ENCODE measurements at places on chromosomes 13 and 19.

DNA sequence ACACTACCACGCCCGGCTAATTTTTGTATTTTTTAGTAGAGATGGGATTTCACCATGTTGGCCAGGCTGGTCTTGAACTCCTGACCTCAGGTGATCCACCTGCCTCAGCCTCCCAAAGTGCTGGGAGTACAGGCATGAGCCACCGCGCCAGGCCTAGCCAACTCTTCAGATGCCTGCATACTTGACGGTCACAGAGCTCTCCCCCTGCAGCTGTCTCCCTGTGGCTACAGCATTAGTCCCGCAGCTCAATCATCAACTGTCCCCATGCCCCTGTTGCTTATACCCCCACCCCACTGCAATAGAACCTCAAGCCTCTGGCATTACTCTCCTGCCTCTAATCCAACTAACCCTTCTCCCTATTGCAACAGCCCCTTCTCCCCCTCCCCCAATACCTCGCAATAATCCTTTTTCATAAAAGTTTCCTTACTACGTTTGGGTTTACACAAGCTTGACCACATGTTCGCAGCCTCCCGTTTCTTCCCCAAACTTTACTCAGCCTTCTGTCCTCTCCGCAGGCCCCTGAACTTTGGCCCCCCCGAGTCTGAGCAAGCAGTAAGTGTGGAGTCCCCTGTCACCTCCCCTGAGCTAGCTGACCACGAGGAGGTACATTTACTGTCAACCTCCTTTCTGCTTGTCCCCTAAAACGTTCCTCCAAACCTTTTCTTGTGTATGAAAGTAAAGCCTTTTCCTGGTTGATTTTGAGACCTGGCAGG is 1.7 kb downstream of the ZNF77 start:
- DNase-seq, result no peak

DNA sequence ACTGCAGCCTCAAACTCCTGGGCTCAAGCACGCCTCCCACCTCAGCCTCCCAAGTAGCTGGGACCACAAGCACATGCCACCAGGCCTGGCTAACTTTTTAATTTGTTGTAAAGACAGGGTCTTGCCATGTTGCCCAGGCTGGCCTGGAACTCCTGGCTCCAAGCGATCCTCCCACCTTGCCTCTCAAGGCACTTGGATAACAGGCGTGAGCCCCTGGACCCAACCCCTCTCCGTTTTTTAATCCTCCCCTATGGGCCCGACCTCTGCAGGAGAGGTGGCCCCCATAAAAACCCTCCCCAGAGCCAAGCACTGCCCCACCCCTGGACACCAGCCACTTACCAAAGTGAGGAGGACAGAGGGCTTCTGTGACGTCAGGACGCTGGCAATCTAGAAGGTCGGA is 28.6 kb downstream of the PEPD start:
- no peak for DNase-seq

DNA sequence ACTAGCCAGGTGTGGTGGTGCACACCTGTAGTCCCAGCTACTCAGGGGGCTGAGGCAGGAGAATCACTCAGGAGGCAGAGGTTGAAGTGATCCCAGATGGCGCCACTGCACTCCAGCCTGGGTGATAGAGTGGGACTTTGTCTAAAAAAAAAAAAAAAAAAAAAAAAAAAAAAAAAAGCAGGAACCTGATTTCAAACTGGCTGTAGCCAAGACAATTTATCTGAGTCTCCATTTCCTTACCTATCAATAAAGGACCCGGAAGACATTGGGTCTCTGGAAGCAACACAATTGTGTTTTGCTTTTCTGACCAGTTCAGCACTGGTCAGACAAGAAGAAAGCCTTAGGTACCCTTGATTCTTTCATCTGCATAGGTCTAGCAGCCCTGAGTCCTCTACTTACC is 491.0 kb downstream of the TBC1D4 start:
- no peak for DNase-seq

DNA sequence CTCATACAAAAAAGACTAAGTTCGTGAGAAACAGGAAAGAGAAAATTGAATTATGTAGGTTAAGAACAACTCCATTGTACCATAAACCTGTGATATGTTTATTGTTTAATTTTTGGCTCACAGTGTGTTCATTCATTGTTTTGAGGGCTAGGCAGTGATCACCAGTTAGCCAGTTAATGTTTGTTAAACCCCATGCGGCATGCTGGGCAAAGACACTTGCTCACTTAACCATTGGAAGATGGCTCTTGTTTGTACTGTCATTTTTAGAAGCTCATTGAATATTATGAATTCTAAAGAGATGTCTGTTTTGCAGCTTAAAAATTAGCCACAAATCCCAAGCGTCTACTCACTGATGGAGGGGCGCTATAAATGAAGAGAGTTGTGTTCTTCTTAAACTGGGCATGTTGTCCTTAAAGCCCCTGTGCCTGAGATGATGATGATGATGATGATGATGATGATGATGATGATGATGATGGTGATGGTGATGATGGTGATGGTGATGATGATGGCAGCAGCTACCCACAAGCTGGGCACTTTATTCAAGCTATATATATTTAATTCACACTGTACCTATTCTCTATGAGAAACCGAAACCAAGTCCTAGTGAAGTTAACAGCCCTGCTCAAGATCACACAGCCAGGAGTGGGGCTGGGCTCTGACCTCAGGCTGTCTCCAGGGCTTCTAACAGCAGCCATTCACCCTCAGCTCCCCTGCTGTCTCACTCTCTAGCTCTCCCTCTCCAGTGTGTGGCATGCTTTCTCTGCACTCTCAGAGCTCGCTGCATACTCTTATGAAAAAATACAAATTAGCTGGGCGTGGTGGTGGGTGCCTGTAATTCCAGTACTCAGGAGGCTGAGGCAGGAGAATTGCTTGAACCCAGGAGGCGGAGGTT is 169.1 kb downstream of the SHISA2 start:
- DNase-seq, result no peak

GRCh38 chr13:59494560-59494970 is 669.2 kb downstream of the DIAPH3 start:
- no peak for DNase-seq

GRCh38 chr13:21986602-21987001 is 315.7 kb downstream of the FGF9 start:
- no peak for DNase-seq

DNA sequence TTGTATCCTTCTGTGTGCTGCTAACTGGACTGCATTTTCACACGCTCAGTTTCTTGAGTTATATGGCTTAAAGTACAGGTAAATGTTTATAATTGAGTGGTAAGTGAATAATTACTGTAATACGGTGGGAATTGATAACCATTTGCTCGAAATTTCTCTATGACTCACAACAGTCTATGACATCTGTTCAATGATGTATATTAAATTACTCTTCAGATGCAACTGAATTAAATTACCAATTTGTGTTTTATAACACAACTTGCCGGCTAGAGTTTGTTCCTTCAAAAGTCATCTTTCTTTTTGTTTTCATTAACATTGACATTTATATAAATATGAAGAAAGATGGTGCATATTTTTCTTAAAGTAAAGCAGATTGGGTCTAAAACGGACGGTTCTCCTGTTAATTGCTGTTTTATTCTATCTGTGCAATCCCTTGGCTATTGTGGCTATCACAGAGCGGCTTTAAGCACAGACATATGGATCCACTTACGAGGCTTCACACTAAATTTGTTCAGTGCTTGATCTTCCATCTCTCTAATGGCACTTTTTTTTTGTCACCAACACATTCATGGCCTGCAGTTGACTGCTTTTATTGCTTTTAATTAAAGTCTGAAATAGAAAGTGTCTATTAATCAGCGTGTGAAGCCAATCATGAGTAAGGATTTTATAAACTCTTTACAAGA is 1291.6 kb upstream of the SLC10A2 start:
- DNase-seq, result no peak

- DNase-seq, result no peak
Observed at GRCh38 chr13:41577436-41577835, 120.1 kb downstream of the RGCC start.

GRCh38 chr13:89688918-89689317 is 1658.6 kb upstream of the MIR17HG start:
- DNase-seq, result no peak

DNA sequence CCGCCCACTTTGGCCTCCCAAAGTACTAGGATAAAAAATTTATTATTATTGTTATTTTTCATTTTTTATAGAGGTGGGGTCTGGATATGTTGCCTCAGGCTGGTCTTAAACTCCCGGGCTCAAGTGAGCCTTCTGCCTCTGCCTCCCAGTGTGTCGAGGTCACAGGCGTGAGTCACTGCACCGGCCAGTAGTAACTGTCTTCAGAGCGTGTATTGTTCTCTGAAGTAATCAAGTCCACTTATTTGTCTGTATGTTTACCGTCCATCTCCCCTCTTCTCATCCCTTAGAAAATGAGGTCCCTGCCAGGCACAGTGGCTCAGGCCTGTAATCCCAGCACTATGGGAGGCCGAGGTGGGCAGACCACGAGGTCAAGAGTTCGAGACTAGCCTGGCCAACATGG is 18.2 kb upstream of the SULT2B1 start:
- DNase-seq, result no peak

GRCh38 chr13:33776239-33776881 is 41.6 kb upstream of the RFC3 start:
- DNase-seq, result peak; percentile 73

DNA sequence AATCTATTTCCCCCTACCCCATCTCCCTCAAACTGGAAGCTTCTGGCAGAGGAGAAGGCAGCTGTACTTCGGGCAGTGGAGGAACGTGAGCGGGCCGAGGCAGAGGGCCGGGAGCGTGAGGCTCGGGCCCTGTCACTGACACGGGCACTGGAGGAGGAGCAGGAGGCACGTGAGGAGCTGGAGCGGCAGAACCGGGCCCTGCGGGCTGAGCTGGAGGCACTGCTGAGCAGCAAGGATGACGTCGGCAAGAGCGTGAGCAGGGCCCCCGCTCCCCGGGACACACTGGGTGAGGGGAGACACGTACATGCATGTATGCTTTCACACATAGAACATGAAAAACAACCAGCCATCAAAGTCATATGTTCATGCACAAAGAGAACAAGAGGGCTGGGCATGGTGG is 42.7 kb downstream of the KCNC3 start:
- DNase-seq, result no peak

DNA sequence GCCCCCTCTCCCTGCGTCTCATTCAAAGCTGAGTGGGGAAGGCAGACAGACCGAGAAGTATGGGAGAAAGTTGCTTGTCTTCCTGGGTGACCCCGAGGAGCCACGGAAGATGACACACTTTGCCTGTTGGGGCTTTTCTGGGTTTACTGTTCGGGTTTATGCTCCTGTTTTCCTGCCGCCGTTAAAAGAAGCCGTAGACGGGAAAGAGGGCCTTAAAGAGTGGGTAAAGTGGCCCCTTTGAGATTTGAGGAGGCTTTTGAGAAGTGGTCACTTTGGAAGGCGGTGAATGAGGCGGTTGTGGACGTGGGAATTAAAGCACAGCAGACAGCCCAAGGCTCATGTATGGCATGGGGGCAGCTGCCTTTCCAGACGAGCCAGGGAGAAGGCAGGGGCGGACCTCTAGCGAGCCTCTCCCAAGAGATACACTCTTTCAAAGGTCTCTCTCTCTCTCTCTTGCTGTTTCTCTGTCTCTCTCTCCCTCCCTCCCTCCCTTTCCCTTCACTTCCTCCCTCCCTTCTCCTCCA is 493 bp upstream of the LHFPL6 start:
- no peak for DNase-seq

- DNase-seq, result no peak
Observed at GRCh38 chr19:14198384-14199376, 7.3 kb downstream of the ADGRL1 start.

- no peak for DNase-seq
Observed at GRCh38 chr19:44575116-44575700, 38.2 kb upstream of the IGSF23 start.

Data from DMS153 (cell line).